ENCODE measurements at places on chromosomes 5 and 9.

DNA sequence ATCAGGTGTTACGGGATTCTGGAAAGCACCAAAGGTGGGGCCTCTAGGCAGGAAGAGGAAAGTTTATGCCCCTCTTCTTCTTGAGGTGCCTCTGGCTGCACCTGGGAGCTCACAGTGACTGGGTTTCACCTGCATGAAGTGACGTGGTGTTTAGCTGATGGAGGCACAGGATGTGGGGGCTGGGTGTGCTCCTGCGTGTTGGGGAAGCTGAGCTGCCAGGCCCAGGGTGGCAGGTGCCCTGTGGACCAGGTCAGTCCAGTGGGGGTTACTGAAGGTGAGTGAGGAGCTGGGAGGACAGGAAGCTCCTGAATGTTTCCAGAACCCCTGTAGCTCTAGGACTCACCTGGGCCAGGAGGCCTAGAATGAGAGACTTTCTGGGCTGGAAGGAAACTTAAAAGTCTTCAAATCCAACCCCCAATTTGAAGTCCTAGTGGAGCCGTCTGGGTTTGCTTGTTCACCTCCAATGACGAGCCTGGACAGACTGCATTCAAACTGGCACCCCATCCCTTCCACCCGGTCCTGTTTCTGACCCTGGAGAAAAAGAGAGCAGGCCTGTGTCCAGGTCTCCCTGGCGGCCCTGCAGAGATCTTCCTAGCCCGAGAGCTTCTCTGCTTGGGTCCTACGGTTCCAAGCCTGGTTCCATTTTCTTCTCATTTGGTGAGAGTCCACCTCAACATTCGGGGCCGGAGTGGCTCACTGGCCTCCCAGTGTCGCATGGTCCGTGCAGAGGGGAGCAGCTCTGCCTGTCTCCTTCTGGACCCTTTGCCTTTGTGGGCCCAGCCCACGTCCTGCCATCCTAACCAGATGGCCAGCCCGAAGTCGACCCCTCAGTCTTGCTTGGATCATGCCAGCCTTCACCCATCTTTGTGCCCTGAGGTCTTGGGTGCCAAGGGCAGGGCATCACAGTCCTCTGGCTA, 22.3 kb downstream of the TRAF1 start:
- DNase-seq: peak; percentile 47

GRCh38 chr5:156913719-156914370, 49.2 kb downstream of the TIMD4 start:
- peak; percentile 21 for DNase-seq

GRCh38 chr5:98103807-98104206, 669.7 kb upstream of the RGMB start:
- DNase-seq: no peak

- no peak for DNase-seq
These were observed 129.7 kb downstream of the RAPGEF6 start for GRCh38 chr5:131505237-131505908.

DNA sequence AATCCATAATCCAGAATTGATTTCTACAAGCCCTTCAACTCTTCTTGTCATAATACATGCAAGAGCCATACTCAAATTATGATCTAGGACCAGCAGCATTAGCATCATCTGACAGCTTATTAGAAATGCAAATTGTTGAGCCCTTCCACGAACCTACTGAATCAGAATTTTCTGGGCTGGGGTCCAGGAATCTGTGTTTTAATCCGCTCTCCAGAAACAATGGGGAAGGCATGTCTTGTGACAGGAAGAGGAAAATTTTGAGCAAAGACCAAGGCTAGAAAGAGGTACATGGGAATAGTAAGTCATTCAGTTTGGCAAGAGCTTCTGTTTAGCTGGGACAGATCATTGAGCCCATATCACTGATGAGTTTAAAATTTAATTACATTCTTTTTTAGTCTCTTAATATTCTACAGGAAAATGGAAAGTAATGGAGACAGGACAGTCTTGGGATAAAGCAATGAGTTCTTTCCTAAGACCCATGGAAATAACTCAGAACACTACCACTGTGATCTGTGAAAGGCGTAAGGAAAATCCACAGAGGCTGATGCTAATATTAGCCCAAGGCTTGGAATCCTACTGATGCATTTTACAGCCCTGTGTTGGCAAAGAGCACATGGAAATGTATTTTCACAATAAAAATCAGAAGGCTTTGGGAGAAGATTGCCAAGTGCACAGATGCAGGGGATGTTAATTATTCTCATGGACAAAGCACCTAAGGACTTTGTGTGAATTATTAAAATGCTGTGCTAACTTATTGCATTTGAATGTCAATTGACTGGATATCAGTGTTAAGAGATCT, 73.7 kb upstream of the STK32A start:
- DNase-seq: no peak

GRCh38 chr9:24011009-24011717, 185.1 kb upstream of the ELAVL2 start:
- no peak for DNase-seq

- DNase-seq: no peak
These were observed 14.9 kb downstream of the CHD1 start for GRCh38 chr5:98913911-98914310.

DNA sequence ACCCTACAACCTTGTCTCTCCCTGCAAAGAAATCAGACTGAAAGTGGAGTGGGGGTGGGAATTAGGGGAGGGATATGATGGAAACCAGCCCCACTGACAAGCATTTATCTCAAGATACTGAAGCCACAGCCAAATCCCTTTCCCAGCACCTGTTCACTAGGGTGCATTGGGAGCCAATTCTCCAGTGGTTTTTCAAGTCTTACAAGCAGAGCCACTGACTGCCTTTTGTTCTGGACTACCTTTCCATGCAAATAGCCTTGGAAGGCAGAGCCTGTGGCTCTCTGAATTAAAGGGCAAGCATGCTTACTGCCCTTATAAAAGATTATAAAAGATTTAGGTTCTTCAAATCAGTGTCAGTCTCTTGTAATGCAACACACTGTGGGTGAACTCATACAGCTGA, 8.8 kb upstream of the GGTA1 start:
- no peak for DNase-seq

GRCh38 chr5:14599476-14600127, 18.0 kb downstream of the OTULINL start:
- no peak for DNase-seq

DNA sequence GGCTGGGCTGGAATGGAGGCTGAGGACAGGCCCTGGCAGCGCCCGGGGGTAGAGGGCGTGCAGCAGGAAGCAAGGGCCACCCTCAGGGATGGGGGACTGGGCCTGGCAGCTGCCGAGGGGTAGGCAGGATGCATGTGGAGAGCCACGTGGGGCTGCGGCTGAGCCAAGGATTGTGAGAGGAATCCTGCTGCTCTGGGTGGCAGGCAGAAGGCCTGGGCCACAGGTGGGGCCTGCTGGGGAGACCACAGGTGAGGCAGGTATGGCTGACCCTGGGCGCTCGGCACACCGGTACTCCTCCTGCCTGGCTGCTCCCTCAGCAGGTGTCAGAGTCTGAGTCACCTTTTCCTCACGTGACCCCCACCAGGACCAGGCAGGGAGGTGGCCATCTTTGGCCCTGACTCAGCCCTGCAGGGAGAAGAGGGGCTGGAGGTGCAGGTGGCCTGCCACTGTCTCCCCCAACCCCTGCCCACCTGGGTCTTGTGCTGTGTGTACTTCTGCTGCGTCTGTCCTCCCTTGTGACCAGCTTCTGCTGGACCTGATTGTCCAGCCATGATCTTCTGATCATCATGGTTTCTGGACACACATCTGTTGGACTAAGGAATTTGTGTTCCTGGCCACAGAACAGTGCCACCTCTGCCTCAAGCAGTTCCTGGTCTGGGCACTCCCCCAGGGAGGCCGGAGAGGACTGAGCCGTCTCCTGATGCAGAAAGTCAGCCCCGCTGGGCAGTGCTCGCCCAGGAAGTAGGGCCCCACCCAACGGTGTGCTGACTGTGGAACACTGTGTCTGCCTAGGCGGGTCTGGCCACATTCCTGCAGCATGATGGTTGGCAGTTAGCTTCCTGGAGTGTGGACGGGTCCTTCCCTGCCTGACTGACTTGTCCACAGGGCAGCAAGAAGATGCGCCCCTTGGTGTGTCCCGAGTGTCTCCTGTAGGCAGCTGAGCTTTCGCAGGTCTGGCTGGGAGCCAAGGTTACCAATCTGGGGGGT, 6.4 kb downstream of the ARRDC1 start:
- peak; percentile 54 for DNase-seq

- no peak for DNase-seq
These were observed 174.9 kb upstream of the PAPPA start for GRCh38 chr9:115978659-115979096.

- DNase-seq: no peak
These were observed 304.8 kb upstream of the TLE4 start for GRCh38 chr9:79266986-79267385.

DNA sequence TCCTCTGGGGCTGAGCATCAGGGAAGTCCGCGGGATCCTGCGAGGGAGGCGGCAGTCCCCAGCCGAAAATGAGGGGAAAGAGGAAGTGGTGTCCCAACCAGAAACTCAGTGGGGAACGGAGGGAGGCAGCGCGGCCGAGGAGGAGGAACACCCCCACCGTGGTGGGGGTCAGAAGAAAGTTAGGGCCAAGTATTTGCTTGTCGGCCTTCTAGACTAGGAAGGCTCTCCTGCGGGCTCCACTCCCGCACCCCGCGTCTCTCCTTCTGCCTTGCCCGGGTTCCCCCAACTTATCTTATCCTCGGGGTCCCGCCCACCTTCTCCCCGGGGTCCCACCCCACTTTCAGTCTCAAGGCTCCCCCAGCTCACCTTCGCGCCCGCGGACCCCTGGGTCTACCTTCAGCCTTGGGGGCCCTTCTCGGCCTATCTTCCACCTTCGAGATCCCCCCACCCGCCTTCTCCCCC, 557 bp upstream of the PHF2 start:
- DNase-seq: peak; percentile 55

DNA sequence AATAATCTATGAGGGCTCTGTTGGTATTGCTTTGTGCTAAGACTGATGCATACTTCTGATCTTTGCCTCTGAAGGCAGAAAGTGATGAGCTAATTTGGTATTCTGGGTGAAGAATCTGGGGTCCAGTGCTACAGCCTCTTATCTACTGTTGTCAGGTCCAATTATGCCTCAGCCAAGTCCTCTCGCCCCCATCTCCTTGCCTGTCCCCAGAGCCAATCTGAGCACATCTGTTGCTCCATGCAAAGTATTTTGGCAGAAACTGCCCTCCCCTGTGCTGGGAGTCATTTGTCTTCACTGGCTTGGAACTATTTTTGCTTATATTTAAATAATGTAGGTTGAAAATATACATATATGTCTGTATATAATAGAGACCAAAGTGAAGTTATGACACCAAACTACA, 23.4 kb downstream of the LSM11 start:
- no peak for DNase-seq
